ENCODE measurements at places on chromosomes 7 and 10.
A peak's percentile ranks its signal among the peaks of the same experiment; 100 is the strongest.

- no peak for DNase-seq
These were observed 208.2 kb downstream of the TFEC start for GRCh38 chr7:115822380-115822779.

DNA sequence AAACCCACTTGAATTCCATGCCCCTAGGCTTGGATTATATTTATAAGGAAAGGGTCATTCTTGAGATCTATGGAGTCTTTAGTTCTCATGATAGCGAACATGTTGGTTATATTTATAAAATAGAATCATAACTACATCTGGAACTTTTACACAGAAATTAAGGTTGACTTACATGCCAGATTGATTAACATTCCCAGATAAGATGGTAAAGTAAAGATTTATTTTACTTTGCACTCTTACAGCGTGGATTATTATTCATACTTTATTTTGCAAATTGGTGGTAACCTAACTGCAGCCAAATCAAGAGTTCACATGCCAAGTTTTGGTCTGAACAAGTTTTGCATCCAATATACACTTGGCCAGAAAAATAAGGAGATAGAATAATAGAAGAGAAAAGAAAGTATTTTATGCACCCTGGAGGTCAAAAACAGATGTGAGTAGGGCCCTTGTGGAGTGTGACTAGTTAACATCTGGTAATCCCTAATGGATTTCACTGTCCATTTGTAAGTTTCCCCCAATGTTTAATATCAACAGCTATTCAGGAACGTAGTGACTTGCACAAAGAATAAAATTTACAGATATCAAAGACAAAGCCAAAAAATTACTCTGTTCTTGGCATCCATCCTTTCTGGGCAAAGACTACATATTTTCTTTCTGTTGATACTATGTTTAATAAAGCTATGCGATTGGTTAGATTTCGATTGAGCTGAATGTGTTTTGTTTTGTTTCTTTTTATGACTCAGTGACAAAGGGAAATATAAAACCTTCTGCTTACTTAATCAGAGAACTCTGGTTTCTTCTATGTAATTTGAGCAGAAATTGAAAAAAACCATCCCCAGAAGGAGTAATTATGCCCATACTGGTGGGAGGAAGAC, 10.1 kb upstream of the TMEM26 start:
- DNase-seq = no peak

- DNase-seq = peak; percentile 52
These were observed 174.7 kb downstream of the HERPUD2 start for GRCh38 chr7:35519971-35520809.

GRCh38 chr7:38335128-38335491, 61.7 kb upstream of the TARP start:
- no peak for DNase-seq

DNA sequence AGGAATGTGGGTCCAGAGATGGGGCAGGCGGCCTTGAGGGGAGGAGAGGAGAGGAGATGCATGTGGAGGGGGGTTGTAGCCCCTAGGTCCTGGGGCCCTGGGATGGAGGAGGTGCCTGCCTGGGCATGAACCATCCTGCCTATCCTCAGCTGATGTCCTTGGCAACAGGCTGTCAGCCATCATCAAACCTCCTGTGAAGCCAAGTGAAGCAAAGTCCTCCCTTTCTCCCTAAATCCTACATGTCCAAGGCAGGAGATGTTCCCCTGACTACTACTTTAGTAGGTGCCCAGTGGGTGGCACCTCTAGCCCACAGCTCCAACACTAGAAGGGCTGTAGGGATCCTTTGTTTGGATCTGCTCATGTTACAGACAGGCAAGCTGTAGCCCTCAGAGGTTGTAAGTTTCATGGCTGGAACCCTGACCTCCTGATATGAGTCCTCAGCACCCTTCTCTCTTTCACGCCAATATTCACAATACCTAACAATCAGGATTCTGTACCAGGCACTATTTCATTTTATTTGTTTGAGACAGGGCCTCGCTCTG, 66.6 kb upstream of the SYPL1 start:
- DNase-seq = no peak

DNA sequence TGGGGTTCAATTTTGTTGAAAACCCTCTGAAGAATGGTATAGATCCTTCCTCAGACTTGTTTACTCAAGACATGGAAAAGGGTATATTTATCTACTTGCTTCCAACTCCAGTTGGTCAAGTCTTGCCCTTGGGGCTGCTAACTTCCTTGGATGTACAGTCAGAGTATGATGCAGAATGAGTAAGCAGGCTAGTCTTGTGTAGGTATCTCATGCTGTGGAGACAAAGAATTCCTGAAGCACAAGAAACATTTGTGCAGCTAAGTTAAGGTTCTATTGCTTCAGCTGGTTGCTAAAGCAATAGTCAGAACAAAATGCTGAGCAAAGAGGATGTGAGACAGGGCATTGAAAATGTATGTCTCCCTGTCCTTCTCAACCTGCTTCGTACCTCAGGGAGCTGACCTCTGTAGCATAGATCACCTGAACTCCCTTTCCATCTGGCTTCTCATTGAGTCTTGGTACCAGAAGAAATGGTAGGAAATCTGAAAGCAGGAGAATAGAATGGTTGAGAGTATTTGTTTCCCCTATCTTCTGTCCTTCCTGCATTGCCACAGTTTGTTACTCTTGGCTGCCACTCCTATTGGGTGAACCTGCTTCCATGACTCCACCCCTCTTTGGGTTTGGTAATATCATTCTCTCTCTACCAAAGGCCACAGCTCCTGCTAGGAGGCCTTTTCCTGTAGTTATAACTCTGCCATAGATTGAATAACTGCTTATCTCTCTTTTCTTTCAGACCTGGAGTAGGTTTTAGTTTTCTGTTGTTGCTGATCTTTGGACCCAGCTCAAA, 346.0 kb downstream of the PHF14 start:
- DNase-seq = no peak

- peak; percentile 18 for DNase-seq
These were observed 4.1 kb upstream of the TAS2R5 start for GRCh38 chr7:141785706-141786552.

- peak; percentile 2 for DNase-seq
These were observed 262.1 kb downstream of the ATRNL1 start for GRCh38 chr10:115355162-115355760.
